ENCODE measurements at places on chromosomes 2 and 18.

DNA sequence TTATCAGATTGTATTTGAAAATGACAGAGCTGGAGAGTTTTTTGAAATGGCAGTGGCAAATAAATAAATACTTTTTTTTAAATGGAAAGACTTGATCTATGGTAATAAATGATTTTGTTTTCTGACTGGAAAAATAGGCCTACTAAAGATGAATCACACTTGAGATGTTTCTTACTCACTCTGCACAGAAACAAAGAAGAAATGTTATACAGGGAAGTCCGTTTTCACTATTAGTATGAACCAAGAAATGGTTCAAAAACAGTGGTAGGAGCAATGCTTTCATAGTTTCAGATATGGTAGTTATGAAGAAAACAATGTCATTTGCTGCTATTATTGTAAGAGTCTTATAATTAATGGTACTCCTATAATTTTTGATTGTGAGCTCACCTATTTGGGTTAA is 30.9 kb downstream of the CD28 start:
- no peak for DNase-seq

- DNase-seq: no peak
Observed at GRCh38 chr18:2994603-2995432, 18.1 kb downstream of the LPIN2 start.

DNA sequence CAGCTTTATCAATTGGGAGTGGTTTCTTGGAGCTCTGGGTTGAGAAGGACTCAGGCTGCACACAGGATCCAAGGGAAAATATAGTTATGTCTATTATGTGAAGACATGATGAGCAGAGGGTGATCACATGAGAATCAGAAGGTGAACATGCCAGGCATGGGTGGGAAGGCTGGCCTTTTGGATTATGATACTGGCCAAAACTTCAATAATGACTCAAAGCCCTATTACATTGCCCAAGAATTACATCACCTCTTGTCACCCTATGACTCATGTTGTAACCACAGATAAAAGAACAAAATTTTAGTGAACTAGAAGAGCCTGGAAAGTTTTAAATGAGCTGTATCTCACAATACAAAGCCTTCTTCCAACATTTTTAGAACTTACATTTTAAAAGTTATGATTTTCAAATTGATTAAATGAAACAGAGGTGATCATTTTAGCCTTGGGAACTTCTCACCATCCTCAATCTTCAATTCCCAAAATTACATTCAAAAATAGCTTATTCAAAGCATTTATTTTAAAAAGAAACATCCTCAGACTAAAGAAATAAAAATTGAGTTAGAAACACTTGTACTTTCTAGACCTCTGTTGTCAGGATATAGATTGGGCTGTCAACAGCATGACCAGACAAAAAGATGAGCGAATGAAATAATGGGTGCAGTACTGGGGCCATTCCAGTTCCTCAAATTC is 428.3 kb downstream of the MBD2 start:
- DNase-seq: no peak

- no peak for DNase-seq
Observed at GRCh38 chr18:68233018-68233417, 481.9 kb downstream of the TMX3 start.

- no peak for DNase-seq
Observed at GRCh38 chr2:8754106-8754776, 72.4 kb downstream of the ID2 start.

- no peak for DNase-seq
Observed at GRCh38 chr2:174026122-174026845, 61.1 kb upstream of the SP3 start.

- DNase-seq: no peak
Observed at GRCh38 chr2:20578895-20579825, 71.7 kb downstream of the HS1BP3 start.

DNA sequence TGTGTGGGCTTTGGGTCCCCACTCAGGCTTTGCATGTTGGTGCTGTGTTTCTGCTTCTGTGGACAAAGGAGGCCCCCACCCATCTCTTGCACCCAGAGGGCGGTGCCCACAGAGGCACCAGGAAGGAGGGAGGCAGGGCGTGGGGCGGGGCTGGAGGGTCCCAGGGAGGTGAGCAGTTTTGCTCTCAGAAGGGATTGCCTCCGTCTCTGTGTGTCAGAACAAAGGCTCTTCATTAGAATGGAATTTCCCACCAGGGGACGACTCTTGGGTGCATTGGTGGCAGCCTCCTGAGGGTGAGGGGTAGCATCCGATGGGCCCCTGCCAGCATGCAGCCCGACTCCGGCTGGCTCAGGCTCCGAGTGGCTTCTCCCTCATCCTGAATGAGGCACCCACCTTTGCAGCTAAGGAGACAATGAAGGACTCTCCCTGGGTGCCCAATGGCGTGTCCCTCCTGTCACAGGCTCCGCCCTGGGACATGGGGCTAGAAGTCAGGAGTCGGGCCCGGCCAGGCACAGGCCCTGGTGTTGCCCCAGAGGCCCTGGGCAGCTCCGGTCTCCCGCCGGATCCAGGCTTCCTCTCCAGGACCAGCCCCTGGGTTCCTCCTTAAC is 7.0 kb upstream of the ERFE start:
- no peak for DNase-seq

DNA sequence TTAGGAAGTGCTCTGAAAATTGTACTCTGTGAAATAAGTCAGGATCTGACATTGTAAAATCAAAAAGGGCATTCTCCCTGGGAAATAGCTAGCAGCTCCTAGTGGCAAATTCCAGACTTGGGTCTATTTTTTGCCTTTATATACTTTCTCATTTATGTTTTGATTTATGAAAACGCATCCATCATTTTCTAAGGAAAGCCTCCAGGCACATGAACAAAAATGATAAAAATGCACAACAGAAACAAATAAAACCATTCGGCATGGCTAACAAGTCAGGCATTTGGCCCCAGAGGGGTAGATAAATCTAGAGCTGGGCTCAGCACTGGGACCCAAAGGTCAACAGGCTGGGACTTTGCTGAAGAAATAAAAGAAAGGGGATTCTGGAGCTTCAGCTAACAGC is 167.0 kb downstream of the BCL11A start:
- no peak for DNase-seq

GRCh38 chr2:138115666-138116065 is 151.4 kb downstream of the HNMT start:
- no peak for DNase-seq

GRCh38 chr18:3453540-3454364 is 3.8 kb downstream of the TGIF1 start:
- peak; percentile 60 for DNase-seq
